ENCODE measurements at places on chromosomes 2 and 18. TPM values are rescaled to one million over a fixed set of nuclear protein-coding genes. Genes with fewer than 3 reads are reported as not detected.

DNA sequence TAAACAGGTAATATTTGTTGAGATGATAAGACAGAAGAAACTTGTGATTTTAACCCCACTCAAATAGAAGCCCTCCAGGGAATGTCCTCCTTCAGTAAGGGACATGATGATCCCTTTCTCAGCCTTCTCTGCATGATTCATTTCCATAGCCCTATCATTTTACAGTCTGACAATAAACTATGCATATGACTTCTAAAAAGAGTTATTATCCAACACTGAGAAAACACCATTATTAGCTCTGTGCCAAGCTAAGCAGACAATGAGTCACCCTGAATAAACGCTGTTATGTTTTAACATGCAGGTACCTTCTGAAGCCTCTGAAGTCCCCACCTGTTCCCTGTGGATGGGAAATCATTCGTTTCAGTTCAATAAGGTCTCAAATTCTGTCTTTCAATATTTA is 54.7 kb downstream of the DTNB start:
- DNase-seq, result no peak

DNA sequence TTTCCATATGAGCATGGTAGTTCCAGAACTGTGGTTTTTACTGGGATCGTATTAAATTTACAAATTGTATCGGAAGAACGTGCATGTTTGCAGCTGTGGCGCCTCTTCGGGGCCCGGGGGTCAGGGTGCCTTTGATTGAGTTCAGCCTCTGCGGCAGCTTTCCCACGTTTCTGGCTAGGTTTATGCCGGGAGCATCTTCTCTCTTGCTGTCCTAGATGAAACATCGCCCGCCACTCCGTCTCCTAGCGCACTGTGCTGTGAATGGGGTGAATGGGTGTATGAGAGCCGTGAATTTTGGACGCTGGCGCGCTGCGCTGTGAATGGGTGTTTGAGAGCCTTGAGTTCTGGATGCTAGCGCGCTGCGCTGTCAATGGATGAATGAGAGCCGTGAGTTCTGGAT is 12.3 kb downstream of the PDCD1 start:
- no peak for DNase-seq

DNA sequence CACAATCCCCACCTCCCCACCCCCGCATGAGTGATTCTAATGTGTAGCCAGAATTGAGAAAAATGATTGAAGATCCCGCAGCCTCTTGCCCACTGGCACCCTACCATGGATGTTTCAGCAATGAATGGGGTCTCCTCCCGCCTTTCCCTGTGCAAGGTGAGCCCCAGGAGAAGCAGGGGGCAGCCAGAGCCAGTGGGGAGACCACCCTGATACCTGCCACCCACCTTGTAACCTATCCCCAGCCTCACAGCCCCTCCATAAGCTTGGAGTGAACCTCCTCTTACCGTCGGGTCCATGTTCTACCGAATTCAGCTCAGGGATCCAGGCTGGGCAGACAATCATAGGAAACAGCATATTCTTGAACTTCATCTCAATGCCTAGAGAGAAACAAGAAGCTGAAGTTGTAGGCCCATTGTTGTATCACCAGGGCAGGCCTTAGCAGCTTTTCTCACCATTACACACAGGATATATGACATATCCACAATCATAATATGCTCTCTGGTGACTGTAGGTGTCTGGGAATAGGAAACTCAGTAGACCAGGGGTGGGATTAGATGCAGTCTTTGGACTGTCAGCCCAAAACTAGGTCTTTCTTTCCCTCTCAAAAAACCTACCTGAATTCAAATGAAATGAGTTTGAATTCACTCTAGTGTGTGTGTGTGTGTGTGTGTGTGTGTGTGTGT is 30.9 kb downstream of the XDH start:
- DNase-seq, result no peak

DNA sequence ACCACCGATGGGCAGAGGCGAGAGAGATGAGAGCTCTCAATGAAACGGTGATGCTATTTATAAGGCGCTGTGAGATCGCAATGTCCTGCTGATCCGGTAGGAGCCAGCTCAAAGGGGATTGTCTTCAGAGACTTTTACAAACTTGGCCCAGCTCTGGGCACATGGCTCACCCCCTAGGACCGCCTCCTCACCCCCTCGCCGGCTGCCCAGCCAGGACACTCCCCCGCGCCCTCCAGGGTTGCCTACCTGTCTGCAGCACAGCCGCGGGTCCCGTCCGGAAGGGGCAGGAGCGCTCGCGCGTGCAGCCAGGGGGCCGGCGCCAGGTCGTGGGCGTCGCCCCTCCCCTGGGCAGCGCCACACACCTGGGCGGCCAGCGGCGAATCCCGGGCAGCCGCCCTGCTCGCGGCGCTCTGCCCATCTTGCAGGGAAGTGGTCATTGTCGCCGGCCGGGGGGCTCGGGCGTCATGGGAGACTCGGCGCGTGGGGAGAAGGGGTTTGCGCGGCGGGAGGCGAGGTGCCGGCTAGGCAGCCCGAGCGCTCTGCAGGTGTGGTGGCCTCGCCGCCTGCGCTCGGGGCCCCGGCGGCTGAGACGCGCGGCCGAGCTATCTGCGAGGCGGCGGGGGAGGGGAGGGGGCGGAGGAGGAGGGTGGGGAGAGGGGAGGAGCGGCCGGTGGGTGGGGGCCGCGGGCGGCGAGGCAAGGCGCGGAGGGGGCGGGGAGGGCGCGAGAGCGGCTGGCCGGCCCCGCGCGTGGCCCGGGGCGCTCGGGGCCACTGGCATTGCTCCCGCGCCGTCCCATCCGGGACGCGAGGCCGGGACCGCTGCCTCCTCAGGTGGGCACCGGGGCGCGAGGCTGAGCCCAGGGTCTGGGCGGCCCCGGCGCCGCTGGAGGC is at the start of gene GRB14:
TSS of gene GRB14 (minus strand) at position 610 of the 891 bp plus-strand sequence. CDS start at position 437, 173 bp downstream.
- no peak for DNase-seq

- no peak for DNase-seq
These were observed 16.4 kb downstream of the SLC66A2 start for GRCh38 chr18:79935098-79935480.

GRCh38 chr2:73935641-73936040 is 9.0 kb downstream of the DGUOK start:
- no peak for DNase-seq

- no peak for DNase-seq
These were observed 11.2 kb upstream of the WIPF1 start for GRCh38 chr2:174608866-174609214.

DNA sequence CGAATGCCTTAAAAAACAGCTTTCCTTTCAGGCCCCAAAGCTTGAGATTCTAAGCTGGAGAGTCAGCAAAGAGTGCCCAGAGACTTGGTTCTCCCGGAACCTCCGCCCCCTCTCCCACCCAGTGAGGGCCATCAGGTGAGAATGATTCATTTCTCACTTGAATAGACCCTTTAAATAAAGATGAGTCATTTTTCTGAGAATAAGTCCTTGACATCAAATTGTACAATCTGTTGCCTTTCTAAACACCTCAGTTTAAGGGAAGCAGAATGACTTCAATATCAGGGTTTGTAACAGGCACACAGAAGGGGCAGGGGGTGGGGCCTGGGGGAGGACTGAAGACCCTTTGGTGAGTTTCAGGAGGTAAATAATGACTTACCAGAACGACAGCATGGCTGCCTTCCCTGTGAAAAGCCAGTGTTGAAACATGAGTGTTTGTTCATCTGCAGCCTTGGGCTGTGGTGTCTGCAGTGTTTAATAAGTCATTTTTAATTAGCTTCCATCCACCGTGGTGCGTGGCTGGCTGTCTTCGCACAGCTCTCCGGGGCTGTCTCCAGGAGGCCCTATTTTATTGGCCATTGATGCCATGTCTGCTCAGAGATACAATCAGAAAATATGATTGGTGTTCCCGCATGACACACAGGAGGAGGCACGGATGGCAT is 134.9 kb upstream of the ZNF236 start:
- DNase-seq, result no peak

- no peak for DNase-seq
These were observed 26.7 kb downstream of the STARD6 start for GRCh38 chr18:54330768-54331548.

MAL gene
- polyA plus RNA-seq, result 279 TPM

SDC1 gene
- polyA plus RNA-seq, result 30.0 TPM

Measured in renal cortex interstitium (tissue), 15 donors.